ENCODE measurements at places on chromosomes 13 and 19. TPM values are rescaled to one million over a fixed set of nuclear protein-coding genes. Genes with fewer than 3 reads are reported as not detected.

GJB6 gene
- total RNA-seq: not detected

PTPRH gene
- 15.8 TPM for total RNA-seq

BRCA2 gene
- 1.0 TPM for total RNA-seq

- peak; percentile 36 for DNase-seq
Measured at GRCh38 chr19:50794876-50795663, 4.9 kb downstream of the ACP4 start.

- no peak for DNase-seq
Measured at GRCh38 chr13:33017323-33017929, 1.2 kb downstream of the KL start.

GRCh38 chr19:2011169-2011568 is 4.3 kb downstream of the BTBD2 start:
- no peak for DNase-seq

DNA sequence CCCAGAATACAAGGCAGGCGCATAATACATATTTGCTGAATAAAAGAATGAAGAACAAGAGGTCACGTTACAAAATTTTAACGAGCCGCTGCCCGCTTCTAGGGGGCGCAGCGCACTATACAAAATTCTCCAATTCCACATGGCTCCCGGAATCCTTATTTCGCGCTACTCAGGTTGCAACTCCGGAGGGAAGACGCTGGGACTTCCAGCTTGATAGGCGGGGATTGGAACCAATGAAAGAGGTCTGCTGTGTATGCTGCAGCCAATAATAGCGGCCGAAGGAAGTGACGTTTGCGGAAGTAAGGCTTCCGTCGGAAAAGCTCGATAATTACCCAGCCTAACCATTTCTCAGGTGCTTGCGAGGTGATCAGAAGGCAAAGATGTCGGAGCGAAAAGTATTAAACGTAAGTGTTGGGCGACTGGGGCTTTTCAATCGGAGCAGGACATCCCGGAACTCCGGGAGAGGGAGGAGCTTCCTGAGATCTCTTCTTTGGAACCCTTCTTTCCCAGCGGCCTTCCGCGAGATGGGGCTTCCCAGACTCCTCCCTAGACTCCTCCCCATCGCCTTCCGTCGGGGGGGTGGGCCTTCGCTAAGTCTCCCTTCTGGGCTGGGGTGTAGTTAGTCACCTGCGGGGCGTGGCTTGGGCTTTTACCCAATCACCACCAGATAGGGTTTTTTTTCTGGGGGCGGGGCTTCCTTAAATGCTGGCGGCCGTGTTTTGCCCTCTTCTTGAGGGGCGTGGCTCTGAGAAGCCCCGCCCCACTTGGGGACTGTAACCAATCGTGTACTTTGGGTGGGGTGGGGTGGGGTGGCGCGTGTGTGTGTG is at the start of gene YJU2:
Gene YJU2 (plus strand): TSS at position 314 of the 827 bp plus-strand sequence. CDS start 67 bp downstream, at position 381.
- peak; percentile 99 for DNase-seq

DNA sequence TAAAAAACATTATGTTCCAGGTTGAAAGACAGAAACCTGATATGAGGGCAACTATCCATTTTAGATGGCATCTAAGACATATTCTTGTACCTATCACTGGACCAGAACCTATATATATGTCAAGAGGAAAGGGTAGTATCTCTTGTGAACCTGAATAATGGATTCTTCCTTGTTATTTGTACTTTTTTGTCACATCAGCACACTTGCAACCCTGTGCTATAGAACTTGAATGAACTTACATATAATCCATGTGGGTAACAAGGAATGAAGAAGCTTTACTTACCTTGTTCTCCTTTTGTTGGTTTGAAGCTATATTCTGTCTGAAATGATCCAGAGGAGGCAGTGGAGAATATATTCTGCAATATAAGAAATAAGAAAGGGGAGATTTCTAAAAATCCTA is 483.7 kb upstream of the ATXN8OS start:
- no peak for DNase-seq

DNA sequence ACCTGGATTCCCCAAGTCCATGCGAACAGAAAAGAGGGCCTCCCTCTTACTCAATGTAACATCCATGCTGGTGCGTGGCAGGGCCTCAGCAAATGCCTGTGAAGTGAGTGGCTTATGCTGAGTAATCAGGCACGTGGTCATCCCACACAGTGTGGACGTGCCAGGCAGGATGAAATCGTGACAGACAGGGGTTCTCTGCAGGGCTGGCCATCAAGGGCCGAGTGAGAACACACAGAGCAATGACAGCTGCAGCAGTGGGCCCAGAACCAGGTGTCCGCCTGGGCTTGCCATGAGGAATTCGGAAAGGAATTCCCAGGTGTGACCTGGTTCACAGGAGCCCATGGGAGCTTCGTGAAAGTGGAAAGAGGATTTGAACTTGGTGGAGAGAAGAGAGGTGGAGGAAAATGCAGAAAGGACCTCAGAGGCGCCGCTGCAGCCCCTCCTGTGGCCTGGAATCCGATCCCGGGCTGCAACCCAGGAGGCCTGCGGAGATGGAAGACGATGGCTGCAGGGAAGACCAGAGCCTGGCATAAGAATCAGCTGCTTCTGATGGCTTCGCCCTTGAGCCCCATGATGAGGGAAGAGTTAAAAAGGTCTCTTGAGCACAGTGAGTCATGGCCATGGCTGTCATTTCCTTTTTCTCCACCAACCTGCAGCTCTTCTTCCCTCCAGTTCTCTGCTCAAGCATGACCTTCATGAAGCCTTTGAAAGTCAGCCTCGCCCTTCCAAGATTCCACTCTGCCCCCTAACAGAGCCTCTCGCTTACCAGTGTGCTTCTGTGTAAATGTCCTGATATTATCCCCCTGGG is 34.6 kb upstream of the SOX1 start:
- DNase-seq: peak; percentile 63

GRCh38 chr19:51702103-51702824 is 9.1 kb downstream of the SPACA6 start:
- peak; percentile 91 for DNase-seq

DNA sequence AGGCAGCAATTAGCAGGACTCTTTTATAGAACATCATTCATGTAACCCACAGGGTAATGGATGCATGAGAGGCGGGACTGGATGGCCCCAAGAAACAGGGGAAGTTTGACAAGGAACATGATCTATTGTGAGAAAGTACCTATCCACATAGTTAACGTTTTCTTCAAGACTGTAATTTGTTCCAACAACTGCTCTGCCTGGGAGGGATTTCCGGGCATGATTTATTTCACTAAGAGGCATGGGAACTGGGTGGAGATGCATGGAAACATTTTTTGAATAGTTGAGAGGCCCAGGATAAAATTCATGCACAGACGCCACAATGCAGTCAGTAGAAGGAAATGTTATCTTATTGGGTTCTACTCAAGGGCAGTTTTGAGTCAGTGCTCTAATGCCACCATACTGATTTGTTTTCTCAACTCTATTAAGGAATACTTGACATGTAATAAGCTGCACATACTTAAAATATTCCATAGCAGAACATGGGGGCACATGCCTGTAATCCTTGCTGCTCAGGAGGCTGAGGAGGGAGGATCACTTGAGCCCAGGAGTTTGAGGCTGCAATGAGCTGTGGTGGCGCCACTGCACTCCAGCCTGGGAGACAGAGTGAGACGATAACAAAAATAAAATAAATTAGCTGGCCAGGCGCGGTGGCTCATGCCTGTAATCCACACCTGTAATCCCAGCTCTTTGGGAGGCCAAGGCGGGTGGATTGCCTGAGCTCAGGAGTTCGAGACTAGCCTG is 9.9 kb upstream of the ATG4D start:
- DNase-seq: no peak

DNA sequence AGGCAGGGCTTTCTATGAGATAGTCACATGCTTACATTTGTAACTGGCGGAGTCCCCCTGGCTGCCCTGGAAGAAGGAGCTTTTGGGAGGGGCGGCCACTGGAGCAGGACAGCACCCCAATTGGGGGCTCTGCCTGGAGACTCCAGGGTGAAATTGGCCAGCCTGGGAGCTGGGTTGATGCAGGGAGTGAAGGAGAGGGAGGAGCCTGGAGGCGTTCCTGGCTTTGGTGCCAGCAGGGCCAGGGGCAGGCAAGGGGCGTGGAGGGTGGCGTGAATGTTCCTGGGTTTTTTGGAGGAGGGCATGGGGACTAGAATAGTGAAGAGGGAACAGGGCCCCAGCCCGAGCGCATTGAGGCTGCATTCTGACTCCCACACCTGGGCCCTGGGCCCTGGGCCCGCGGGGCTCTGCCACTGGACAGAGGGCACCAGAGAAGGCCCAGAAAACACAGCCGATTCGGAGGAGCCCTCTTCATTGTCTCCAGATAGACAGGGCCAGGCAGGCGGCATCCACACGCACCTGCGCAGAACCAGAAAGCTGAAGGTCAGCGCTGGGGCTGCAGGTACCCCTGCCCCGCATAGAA is 29.5 kb downstream of the COMP start:
- DNase-seq: no peak

GRCh38 chr13:34883396-34883795 is 58.7 kb upstream of the NBEA start:
- DNase-seq: no peak

- DNase-seq: no peak
Measured at GRCh38 chr13:91701975-91702374, 303.6 kb downstream of the GPC5 start.

DNA sequence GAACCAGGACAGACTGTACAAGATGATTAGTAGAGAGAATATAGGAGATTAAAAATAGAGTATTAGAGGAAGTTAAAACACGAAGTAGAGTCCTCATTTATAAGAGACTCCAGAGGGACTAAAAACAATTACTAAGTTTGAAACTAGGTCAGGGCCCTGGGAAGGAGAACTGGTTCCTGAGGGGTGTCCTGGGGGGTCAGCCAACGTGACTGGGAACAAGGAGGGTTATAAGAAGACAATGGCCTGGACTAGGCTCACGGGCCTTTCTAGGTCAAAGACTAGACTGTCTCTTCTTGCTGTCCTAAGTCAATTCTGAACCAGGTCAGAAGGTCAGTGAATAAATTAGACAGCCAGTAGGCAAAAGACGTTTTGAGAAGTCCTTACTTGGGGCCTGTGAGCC is 165.3 kb downstream of the IER2 start:
- no peak for DNase-seq

Measured in body of pancreas (tissue), 4 donors.